ENCODE measurements at places on chromosomes 3 and 15.
A peak's percentile ranks its signal among the peaks of the same experiment; 100 is the strongest.

- DNase-seq: no peak
Measured at GRCh38 chr3:170703121-170703588, 117.3 kb upstream of the SLC7A14 start.

- DNase-seq: no peak
Measured at GRCh38 chr3:126136428-126137220, 43.8 kb downstream of the ALDH1L1 start.

DNA sequence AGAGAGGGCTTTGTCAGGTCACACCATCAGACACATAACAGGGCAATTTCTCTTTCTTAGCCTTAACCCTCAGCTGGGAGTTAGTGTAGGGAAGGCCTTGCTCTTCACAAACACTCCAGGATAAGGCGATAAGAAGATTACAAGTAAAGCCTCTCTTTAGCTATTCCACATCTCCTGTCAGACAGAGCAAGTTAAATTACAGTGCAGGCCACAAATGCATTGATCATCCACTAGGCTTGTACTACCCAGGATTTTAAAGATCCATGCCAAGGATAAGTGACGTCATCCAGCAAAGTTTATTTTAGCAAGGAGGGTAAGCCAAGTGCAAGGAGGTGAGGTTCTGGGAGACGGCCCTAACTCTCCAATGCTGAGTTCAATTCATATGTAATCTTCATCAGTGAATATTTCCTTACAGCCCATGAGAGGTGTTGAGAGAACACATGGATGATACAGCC, 890.6 kb upstream of the NR2F2 start:
- DNase-seq: peak; percentile 5

DNA sequence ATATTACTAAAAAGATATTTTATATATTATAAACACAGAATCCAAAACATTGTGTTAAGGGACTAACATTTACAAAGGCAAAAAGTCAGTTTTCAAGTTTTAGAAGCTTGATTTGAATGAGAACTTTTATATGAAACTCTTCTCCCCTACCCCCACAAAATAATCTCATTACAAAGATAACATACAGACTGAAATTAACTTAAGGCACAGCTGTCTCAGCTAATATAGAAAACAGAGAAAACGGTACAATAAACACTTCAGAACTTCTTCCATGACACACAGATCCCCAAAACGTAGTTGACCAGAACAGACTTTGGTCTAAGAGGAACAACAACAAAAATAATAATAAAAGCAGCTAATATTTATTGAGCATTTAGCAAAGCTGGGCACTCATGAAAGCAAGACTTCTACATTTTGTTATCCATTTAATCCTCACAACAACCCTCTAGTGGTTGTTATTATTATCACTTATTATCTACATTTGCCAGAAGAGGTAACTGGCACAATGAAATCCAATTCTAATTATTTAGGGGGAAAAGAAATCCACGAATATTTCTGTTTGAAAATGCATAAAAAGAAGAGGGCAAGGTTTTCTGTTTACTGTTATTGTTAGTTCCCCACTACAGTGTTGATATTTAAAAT, 68.1 kb downstream of the PFN2 start:
- DNase-seq: peak; percentile 41

GRCh38 chr3:119276680-119277079, 17.5 kb upstream of the ARHGAP31 start:
- no peak for DNase-seq

GRCh38 chr3:114231616-114232015, 5.8 kb downstream of the ZNF80 start:
- no peak for DNase-seq

GRCh38 chr3:187951452-187952190, 202.3 kb upstream of the LPP start:
- no peak for DNase-seq

GRCh38 chr3:13700889-13701288, 152.0 kb downstream of the FBLN2 start:
- no peak for DNase-seq

GRCh38 chr3:157159762-157160657, at the start of gene CCNL1:
Gene CCNL1 (minus strand): TSS chr3:157160147. CDS start chr3:157160094, 53 bp downstream.
- DNase-seq: peak; percentile 98

- DNase-seq: no peak
Measured at GRCh38 chr3:141147657-141148056, 84.0 kb upstream of the PXYLP1 start.

- DNase-seq: peak; percentile 19
Measured at GRCh38 chr15:33074942-33075341, 119.6 kb downstream of the FMN1 start.

GRCh38 chr3:162568706-162569105, 1072.1 kb downstream of the OTOL1 start:
- no peak for DNase-seq

- DNase-seq: no peak
Measured at GRCh38 chr3:43162230-43163084, 56.6 kb upstream of the POMGNT2 start.

DNA sequence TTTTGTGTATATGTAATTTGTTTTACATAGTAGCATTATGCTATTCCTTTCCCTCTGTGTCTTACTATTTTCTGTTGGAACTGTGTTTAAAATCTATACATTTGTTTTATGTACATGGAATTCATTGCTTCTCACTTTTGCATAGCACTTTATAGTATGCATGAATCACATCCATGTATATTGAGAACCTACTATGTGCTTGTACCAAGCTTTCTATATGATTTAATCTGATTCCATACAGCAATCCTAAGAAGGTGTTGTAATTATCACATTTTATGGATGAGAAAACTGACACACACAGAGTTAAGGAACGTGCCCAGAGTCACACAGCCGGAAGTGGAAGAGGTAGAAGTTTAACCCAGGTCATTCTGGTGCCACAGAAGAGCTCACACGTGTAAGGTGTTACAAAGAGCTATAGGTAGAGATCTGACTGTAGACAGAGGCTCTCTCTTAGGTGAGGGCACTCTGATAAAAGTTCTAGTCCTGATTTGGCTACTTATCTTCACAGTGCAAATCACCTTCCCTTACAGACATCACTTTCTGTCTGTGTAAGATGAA, 3.5 kb upstream of the SMAD3 start:
- no peak for DNase-seq

GRCh38 chr15:86610038-86610437, 530.4 kb downstream of the AGBL1 start:
- no peak for DNase-seq

GRCh38 chr3:195182470-195182795, 88.5 kb downstream of the XXYLT1 start:
- no peak for DNase-seq

- peak; percentile 53 for DNase-seq
Measured at GRCh38 chr15:57436166-57436565, 59.9 kb downstream of the CGNL1 start.

DNA sequence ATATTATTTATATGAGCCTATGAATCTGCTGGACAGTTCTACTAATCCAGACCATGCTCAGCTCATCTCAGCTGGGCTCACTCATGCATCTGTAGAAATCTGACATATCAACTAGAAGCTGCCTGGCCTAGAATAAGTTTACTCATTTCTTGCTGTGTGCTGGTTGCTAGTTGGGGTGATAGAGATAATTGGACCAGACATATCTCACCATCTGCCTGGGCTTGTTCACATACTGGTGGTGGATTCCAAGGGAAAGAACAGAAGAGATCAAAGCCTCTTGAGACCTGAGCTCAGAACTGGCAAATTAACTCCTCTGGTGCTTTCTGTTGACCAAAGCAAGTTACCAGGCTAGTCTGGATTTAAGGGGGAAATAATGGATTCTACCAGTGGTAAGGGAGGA, 109.1 kb downstream of the NSUN3 start:
- no peak for DNase-seq

- DNase-seq: no peak
Measured at GRCh38 chr3:138366006-138366759, 17.8 kb downstream of the MRAS start.

- DNase-seq: peak; percentile 59
Measured at GRCh38 chr3:194640829-194641228, 7.6 kb upstream of the TMEM44 start.

GRCh38 chr15:39183164-39183881, 397.6 kb upstream of the THBS1 start:
- DNase-seq: no peak

- no peak for DNase-seq
Measured at GRCh38 chr3:48069339-48069738, 53.1 kb upstream of the MAP4 start.

- DNase-seq: peak; percentile 80
Measured at GRCh38 chr15:91866371-91866905, 12.9 kb downstream of the SLCO3A1 start.
